NCI-H748 treated with DMSO at 0.1 percent for 48 hours (cell line): ENCODE measurements at places on chromosomes 2 and 18.

DNA sequence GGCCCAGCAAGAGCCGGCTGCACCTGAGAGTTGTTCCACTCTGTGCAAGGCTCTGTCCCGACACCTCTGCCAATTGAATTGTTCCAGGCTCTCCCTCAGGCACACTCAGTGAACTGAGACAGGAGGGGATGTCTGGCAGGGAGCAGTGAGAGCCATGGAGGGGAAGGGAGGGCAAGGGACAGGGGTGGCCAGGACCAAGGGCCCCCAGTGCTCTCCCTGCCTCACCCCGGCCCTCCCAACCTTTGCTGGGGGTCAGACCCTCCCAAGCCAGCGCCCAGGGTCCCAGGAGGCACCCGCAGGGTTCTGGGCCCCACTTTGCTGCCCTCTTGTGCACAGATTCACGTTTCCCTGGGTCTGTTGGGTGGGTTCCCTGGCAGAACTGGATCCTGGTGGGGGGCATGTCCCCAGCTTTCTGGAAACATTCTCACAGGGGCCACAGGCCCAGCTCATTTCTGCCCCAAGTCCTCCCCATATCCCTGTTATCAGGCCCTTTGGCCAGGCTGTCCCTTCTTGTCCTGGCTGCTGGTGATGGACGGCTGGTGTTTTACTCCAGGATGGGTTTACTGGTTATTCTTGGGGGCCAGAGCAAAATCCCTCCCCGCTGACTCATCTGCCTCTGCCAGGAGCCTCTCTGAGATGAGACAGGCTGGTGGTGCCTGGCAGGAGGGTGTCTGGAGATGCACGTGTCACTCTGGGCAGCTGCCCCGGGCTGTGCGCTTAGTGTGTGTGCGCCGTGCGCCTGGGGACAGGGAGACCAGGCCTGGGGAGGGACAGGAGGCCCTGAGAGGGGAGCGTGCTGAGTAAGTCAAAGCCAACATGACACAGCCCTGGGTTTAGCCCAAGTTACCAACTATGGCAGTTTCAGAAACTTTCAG is 136.5 kb upstream of the CTDP1 start:
- no peak for DNase-seq

- no peak for DNase-seq
Measured at GRCh38 chr2:240637116-240637900, 12.0 kb downstream of the GPR35 start.

- peak; percentile 31 for DNase-seq
Measured at GRCh38 chr2:213806125-213806726, 522.0 kb downstream of the SPAG16 start.

DNA sequence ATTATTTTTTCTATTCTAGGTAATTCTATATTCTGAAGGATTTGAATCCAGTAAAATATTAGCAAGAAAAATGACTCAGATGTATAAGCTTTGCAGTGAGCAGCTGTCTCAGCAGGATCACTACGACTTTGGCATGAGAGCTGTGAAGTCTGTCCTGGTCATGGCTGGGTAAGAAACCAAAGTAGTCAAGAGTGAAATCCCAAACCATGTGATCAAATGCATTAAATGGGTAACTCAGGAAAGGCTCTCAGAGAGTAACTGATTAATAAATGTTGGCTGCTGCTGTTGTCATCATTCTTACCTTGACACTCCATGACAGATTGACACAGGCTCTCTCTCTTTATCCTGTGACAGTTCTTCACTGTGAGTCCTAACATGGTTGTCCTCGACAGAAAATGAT is 124.1 kb downstream of the DNAH6 start:
- no peak for DNase-seq

DNA sequence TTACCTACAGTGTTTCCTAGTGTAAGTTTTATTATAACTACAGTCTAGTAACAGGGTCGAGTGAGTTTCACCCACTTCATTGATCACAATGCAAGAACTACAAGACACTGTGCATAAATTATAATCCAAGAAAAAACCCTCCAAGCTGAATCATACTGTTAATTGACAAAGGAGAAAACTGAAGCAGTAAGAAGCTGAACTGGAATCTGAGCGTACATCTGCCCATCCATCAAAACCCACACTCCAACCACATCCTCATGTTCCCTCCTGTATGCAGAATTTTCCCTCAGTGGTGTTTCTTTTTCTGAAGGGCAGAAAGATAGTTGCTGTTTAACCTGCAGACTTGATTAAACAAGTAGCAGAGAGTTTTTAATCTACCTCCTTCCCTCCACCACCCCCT is 49.5 kb upstream of the KIDINS220 start:
- DNase-seq, result no peak

- no peak for DNase-seq
Measured at GRCh38 chr2:195594248-195594647, 62.8 kb upstream of the SLC39A10 start.

- DNase-seq, result no peak
Measured at GRCh38 chr2:200482194-200482593, 27.7 kb downstream of the KCTD18 start.

- peak; percentile 25 for DNase-seq
Measured at GRCh38 chr2:108988796-108989713, at the start of gene EDAR. Gene EDAR (minus strand): TSS chr2:108989220. CDS start chr2:108931014, 58,206 bp downstream.

GRCh38 chr2:237354892-237355291 is 59.1 kb downstream of the COL6A3 start:
- no peak for DNase-seq

GRCh38 chr2:13158466-13158865 is 441.7 kb downstream of the TRIB2 start:
- DNase-seq, result no peak

DNA sequence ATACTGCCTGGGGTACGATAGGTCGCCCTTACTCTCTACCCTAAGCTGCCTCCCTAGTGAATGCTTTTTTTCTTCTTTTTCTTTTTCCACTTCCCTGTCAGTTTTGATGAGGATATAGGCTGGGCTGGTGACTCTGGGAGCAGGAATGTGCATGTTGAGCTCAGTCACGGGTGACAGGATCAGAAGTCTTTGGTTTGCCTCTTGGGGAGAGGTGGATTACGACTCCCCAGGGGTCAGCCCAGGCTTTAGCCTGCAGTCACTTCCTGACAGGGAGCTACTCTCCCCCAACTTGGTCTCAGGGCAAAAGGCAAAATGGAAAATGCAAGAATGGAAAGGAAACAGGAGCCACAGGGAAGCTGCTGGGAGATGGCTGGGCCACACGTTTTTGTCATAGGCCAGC is 57.3 kb downstream of the THNSL2 start:
- no peak for DNase-seq

GRCh38 chr2:223945755-223946154 is 620 bp upstream of the WDFY1 start:
- DNase-seq, result no peak

- DNase-seq, result no peak
Measured at GRCh38 chr2:27021253-27022049, 11.3 kb upstream of the TMEM214 start.

DNA sequence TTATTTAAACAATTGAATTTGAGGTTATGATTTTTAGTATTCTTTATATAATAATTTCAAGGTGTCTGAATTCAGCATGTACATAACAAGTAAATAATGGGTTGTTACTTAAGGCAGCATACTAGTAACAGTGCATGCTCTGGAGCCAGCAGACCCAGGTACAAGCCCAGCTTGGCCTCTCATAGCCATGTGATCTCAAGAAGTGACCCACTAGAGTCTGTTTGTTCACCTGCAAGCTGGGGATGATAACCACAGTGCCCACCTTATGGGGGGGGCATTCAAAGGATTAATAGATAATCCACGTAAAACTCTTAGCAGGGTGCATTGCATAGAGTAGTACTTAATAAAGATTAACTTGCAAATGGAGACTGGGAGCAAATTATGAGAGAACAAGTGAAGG is 163.6 kb downstream of the TRABD2A start:
- no peak for DNase-seq
